ENCODE measurements at places on chromosomes 12 and 14.

- peak; percentile 68 for DNase-seq
Observed at GRCh38 chr14:24307575-24308341, at the start of gene CIDEB. TSS of gene CIDEB (minus strand) at chr14:24307977. CDS start at chr14:24307858, 119 bp downstream.

DNA sequence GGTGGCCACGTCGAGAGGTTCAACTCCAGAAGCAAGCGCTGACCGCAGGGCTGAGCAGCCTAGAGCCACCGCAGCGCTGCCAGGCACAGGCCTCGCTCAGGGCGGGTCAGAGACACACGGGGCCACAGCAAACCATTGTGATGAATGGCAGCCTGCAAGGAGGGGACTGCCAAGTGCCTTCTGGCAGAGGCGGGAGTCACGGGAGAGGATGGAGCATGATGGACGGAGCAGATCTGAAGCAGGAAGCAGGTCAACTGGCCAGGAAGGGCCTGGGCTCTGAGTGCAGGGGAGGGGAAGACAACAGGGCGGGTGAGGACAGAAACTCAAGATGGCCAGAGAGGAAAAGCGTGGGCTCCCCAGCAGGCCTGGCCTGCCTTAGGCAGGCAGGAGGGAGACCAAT lies 49.8 kb downstream of the CDC42BPB start:
- no peak for DNase-seq

DNA sequence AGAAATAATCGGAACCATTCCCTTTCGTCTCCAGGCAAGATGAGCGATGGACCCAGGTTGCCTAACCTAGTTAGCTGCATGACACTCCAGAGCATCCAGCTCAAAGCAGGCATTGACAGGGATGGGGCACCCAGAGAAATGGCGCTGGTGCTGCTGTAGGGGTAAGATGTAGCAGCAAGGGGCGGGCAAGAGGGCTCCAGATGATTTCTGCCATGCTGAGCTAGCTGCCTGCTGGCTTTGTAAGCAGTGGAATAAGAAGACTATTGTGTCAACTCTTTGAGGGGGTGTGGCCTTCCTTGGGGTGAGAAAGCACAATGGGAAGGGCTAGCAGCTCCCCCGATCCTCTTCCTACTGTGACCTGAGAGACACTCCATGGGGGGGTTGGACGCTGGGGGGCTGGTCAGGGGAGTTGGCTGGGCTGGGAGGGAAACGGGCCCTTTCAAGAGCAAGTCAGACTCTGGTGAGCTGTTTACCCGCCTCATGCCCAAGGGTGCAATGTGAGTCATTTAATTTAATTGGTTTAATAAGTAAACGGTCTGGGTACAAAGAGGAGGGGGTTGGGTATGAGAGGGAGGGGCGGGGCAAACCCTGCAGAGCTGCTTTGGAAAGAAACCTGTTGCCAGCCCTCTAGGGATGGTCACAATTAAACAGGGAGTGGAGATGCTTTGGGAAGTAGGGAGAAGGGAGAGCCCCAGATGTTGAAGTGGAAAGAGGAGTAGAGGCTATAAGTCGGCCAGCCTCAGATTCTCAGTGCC lies 50.5 kb downstream of the B4GALNT3 start:
- no peak for DNase-seq

DNA sequence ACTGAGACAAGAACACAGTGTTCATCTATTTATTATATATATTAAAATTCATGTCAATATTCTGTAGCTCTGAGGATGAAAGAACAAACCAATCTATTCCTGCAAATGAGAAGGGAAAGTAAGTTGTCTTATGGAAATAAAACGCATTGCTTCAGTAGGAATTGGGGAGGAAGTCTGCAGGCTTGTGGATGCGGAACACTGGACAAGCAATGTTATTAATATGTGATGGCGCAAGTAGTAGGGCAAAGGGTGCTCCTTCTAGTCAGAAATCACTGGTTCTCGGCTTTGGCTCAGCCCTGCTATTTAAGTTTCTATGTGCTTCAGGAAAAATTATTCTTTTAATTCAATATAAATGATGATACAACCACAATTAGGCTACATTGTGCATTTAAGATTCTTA lies 28.8 kb upstream of the RAP1B start:
- no peak for DNase-seq

DNA sequence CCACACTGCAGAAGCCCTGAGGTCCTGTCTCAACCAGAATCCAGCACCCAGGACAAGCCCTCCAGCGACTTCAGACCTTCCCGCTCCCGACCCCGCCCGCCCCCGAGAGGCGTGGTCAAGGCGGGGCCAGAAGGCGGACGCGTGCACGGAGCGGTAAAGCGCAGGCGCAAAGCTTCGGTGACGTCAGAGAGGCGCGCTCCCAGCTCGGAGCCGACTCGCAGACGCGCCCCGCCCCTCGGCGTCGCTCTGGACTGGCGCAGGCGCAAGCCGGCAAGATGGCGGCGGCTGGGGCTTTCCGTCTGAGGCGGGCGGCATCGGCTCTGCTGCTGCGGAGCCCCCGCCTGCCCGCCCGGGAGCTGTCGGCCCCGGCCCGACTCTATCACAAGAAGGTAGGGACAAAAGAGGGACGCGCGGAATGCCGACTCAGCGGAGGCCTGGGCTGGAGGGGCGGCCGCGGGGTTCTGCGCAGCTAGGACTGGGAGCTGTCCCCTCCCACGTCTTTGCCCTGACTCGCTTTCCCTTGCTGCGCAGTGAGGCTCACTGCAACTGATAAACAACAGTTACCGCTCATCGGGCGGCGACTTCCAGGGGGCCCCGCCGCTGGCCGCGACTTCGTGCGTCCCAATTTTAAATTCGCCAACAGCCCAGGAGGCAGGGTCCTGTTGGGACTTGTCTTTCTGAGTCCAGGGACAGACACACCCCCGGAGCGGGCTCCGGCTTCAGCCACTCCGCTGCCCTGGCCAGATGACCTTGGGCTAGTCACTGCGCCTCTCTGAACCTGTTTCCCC lies at the start of gene ISCU:
TSS of gene ISCU (plus strand) at position 249 of the 788 bp plus-strand sequence. CDS start at position 276, 27 bp downstream.
- peak; percentile 97 for DNase-seq

DNA sequence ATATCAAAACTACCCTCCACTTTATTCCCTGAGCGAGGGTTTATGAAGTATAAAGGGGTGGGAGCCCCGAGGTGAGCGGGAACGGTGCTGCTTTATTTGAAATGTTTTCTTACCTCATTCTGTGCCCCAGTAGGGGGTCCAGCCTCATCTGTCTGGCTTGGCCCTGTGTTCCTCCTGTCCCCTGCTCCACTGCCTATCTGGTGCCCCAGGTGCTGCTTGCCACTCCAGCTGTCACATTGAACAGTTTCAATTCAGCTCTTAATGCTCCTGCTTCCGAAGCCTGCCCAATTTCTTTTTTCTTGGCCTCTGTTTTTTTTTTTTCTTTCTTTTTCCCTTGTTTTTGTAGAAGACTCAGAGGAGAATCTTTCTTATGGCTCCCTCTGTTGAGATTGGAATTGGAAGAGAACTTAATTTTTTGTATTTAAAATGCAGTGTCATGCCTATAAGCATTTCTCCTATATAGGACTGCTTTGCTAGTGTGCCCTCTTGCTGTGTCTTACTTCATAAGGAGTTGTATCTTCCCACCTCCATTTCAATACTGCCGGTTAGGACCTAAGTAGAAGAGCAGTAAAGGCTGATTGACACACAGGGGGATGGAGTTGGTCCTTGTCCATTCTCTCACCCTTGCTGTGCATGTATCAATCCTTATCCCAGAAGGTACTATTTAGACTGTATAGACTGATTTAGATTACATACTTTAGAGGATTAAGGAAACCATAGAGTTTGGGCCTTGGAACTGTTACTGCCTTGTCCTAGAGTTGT lies 2.3 kb downstream of the ATXN7L3B start:
- DNase-seq = no peak

- no peak for DNase-seq
Observed at GRCh38 chr12:129067491-129067890, 214.2 kb downstream of the GLT1D1 start.
